Activated naive CD4-positive, alpha-beta T cell treated with anti-CD3 and anti-CD28 coated beads, Interleukin-2, amount 10 ng/mL, durations not matched to agents 7 days and 5 days (primary cell): ENCODE measurements at places on chromosomes 16 and 17.

GRCh38 chr16:68074850-68075555, 10.2 kb upstream of the NFATC3 start:
- DNase-seq: peak; percentile 90

- DNase-seq: no peak
Observed at GRCh38 chr17:79135011-79135410, 60.4 kb downstream of the ENGASE start.

- DNase-seq: no peak
Observed at GRCh38 chr16:57192146-57192545, 6.0 kb downstream of the RSPRY1 start.

DNA sequence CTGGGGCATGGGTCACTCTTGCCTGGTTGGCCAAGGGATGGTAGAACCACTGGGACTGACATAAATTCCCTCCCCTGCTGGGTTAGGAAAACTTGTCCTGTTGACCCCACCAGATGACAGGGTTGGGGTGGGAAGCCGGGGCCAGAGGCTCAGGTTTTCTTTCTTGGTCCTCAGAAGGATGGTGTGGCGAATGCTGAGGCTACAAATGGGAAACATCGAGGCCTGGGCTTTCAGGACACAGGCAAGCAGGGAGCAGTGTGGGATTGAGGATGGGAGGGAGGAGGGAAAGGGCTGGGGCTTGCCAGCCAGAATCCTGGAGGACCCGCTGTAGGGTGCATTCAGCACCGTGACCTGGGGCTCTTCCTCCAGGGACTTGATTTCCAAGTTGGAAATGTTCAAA, 14.5 kb upstream of the PLEKHG4 start:
- no peak for DNase-seq

DNA sequence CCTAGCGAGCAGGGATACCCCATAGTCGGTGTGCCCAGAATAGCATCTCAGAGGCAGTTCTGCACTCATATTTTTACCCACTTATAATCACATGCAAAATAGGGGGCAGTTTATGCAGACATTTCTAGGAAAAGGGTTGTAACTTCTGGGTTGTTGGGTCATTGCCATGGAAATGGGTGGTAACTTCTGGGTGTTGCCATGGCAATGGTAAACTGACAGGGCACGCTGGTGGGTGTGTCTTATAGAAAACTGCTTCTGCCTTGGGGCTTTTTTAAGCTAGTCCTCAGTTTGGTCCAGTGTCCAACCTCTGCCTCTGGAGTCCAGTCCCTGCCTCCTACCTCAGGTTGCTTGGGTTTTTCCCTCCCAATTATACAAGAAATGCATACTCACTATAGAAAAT, 7.4 kb upstream of the SPAG9 start:
- no peak for DNase-seq

DNA sequence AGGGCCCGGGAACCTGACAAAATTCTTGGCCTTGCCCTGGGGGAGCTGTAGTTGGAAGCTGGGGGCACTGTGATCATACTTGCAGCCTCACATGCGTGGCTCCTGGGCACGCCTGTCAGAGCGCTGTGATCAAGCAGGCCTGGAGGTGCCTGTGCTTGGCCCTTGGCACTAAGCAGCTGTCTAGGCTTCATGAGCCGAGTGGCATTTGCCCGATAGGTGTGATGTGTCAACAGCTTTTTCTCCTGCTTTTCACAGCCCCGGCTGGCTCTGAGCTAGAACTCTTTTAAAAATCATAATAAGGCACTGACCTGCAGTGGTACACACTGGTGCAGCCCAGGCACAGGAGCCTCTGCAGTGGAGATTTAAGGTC, 113.8 kb downstream of the SOCS1 start:
- DNase-seq: no peak

DNA sequence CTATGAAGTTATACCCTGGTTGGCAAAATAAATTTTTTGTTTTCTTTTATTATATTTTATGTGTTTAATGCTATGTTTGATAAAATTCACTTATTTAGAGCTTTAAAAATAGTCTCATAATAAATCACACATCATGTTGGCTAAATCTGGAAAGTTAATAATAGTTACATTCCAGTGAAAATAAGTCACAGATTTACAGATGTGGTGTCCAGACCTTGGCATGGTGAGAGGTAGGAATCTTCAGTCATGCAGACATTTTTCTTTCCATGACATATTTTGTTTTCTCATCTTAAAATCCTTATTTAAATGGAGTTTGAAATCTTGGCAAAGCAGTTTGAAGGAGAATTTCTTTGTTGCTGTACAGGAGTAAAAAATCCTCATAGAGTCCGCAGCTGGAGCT, 48.1 kb upstream of the GOSR1 start:
- no peak for DNase-seq

DNA sequence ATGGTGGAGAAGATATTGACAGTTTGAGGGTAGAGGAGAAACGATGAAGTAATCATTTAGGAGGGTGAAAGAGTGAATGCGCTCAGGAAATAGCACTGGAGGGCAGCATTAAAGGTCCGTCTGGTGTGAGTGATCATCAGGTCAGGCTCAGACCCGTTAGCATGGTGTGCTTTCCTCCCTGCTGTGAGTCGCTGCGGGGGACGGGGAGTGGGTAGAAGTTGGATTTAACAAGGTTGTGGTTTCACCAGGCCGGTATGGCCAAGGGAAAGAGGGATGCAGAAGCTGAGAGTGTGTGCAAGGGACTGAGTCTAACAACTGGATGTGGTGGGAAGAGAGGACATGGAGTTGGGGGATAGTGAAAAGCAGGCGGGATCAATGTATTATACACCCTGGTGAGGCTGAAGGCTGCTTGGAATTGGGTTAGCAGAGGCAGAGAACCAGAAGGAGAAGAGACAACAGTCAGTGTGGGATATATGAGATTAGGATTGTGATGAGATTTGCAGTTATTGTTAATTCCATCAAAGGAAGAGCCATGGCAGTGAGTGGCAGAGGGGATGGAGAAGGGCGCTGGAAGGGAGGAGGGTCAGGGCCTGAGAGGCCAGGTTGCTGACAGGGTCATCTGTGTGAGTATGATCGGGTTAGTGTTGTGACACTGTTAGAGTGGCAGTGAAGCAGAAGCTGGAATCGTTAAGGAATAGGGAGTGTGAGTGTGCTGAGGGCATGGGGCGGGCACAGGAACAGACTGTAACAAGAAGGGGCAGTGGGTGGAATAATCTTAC, 59.0 kb upstream of the TBX2 start:
- DNase-seq: no peak

- no peak for DNase-seq
Observed at GRCh38 chr17:45276031-45276430, 14.1 kb upstream of the SPATA32 start.

GRCh38 chr16:53456625-53457024, 22.4 kb downstream of the RBL2 start:
- peak; percentile 46 for DNase-seq
